ENCODE measurements at places on chromosomes 4 and X.

GRCh38 chr4:30495651-30496310 is 224.4 kb upstream of the PCDH7 start:
- DNase-seq: no peak

DNA sequence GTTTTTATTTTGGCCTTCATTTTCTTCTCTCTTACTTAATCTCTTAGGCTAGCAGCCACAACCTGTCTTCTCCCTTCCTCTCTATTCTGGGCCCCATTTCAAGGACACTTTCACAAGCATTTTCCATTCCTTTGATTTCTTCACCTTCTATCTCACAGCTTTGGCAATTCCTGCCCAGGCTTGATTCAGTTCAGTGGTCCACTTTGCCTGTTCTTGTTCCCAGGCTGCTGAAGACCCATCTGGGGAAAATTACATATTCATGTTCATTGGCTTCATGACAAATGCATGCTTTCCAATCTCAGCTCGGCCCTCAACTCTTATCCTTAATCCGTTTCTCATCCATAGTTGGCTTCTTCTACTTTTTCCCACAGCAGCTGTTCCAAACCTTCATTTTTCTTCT is 38.7 kb upstream of the LPAR4 start:
- no peak for DNase-seq

- DNase-seq: peak; percentile 5
Observed at GRCh38 chr4:14177987-14178386, 550.5 kb upstream of the BOD1L1 start.

DNA sequence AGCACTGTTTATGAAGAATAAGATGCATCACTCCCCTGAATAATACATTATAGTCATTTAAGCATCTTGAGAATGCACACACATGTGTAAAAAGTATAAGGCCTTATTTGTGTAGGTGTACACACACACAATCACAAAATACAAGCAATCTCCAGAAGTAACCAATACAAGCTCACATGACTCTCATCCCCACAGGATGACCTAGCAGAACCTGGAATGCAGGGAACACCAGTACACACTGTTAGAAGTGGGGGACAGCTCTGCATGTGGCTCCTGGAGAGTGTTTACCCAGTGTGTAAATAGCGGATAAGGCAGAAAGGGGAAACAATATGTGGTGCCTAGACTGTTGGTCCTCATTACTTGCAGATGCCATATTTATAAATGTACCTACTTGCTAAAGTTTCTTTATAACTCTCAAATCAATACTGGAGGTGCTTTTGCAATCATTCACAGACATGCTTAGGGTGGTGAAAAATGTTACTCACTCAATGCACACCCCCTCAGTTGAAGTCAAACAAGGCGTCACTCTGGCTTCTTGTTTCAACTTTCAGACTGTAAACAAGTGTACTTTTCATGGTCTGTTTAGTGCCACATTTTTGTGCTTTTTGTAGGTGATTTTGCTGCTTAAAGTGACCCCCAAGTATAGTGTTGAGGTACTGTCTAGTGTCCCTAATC is 73.1 kb downstream of the MAGEB17 start:
- DNase-seq: no peak

DNA sequence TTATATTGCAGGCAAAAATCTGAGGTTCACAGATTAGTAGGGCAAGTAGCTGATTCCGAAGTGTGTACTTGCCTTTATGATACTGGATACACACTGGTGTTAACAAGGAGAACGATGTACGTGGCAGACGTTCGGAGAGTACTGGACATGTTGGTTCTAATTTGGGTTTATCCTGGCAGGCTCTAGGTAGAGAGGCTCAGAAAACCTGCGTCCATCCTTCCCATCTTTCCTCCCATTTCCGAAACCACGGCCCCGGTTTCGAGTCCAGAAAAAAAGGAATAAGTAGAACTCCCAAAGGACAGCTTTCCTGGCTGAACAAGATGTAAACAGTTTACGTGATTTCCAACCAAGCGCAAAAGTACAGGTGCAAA is 351 bp upstream of the SLC30A9 start:
- peak; percentile 7 for DNase-seq
